ENCODE measurements at places on chromosomes 4 and X.

DNA sequence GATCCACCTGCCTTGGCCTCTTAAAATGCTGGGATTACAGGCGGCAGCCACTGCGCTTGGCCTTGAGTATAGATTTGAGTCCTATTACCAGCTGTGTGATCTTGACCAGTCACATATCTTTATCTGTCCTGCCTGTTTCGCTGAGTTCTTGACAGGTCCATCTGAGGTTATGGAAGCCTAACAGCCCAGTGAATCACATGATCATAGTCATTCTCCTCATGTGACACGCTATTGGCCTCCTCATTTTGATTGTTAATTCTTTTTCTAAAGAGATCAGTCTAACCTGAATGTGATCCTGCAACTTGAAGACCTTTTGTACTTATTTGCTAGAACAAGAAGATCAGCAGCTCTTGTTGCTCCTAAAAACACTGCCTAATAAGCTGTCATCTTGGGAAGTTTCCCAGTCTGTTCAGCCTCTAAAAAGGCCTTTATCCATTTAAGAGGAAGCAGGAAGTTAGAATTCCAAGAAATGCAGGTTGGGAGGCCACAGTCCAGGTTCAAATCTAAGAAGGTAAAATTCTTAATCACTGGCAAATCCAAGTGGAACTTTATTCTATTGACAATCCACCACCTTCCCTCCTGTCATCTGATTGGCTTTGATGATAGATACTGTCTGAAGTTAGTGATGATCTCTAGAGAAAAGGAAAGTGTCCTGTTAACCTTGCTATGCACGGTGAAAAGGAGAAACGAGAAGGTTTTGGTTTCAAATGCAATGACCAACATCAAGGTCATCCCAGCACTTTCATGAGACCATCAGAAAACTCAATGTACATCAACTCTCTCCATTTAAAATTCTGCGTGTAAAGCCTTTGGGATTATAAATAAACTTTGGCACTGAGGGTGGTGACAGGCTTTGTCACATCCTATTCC is 86.9 kb downstream of the CHRNA9 start:
- DNase-seq, result no peak

DNA sequence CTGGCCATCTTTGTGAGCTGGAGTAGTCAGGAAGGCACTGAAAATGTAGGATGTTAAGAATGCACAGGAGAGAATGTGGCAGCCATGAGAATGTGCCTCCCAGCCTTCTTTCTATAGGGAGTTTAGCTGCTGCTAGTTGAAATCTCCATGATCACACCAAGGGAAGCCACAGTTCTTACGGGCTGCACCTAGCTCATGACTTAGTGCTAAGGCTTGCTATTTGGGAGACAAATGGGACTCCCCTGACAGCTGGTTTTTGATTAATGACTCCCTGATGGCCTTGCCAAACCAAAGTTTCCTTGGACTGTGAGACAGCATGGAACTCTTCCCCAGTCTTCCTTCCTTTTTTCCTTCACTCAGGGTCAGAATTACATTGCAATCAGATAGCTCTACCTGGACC is 9.2 kb downstream of the CTSO start:
- no peak for DNase-seq

DNA sequence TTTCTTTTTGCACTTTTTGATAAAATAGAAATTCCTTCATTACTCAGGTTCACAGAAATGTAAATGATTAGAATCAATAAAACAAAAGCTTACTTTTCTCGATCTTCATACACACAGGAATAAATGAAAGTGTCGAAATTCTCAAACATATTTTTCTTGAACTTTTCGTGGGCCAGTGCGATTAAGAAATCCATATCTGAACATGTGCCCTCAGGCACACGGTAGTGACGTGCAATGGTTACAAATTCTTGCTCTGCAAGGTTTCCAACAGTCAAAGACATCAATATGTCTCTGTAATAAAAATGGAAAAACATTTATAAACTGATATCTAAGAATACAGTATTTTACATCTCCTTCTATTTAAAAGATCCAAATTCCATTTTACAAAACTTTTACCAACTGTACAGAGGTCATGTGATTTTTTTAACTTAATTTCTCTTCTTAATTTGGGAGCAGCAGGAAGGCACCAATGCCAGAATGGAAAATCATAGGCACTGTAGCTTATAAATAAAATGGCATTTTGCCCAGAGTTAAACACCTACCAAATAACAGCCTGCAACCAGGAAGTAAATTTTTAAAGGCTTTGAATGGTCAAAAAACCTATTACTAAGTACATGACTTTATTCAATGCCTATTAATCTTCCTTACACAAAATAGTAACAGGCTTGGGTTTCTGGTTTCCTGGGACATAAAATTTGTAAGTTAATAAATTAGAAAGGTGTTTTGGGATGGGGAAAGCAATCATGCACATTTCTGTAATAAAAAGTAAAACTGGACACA is 165.0 kb downstream of the EFHC2 start:
- no peak for DNase-seq

DNA sequence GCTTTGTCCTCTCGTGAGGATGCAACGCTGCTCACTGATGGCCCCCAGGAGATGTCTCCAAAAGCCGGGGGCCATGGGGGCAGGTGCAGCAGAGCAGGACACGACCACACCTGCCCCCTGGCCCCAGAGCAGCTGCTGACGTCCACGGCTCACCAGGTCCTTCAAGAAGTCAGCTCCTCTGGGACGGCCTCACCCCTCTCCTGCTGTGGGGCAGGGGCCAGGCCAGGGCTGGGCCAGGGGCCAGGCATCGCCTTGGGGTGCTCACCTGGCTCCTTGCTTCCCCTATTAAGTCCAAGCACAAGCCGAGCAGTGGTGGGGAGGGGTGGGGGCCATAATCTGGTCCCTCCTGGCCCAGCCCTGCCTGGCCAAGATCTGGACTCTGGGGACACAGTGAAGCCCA is 28.6 kb upstream of the MXD4 start:
- DNase-seq, result no peak

DNA sequence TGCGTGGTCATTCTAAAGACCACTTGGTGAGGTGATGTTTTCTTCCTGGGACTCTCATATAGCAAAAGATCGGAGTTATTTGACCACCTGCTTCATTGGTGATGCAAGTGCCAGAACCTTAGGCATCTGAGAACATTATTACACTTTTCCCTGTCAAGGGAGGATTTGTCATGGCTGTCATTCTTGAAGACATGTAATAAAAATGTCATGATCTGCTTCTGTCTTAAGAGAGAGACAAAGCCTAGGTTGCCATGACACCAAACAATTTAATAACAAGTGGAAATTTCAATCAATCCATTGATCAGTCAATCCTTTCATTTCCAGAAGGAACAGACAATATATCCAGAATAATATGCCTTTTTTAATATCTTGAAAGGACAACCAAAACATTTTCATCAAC is 97.9 kb upstream of the OR13H1 start:
- DNase-seq, result no peak

- no peak for DNase-seq
Observed at GRCh38 chr4:41883988-41884734, 51.1 kb upstream of the TMEM33 start.

DNA sequence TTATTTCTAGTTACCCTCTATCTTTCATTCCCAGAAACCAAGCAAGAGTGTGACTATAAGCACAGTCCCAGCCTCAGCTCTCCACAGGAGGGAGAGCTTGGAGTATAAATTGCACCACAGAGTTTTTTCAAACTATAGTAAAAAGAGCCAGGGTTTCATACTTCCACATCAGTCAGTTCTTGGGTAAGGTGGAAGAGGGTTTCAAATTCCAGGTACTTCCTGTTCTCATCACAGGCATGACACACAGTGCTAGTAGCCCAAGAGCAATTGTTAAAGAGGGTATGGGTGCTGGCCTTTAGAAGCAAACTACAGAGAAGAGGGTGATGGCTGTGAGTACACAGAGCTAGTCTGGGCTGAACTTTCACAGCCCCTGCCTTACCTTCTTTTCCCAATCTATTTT is 5.7 kb upstream of the IL1RAPL1 start:
- DNase-seq, result no peak

DNA sequence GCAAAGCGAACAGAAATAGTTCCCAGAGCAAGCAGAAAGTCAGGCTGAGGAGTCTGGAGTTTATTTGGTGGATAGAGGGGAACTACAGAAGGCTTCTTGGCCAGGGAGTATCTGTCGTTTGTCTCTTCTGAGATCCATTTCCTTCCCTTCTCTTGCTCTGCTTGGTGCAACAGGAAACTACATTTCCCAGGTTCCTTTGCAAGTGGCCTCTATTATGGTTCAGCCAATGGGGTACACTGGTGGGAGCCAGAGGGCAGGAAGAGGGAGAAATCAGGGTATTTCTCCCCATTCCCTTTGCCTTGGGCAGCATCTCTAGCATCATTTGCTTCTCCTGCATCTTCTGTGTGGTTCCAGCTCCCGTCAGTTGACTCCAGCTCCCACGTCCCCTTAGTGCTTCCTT is 142.1 kb downstream of the BCOR start:
- no peak for DNase-seq

DNA sequence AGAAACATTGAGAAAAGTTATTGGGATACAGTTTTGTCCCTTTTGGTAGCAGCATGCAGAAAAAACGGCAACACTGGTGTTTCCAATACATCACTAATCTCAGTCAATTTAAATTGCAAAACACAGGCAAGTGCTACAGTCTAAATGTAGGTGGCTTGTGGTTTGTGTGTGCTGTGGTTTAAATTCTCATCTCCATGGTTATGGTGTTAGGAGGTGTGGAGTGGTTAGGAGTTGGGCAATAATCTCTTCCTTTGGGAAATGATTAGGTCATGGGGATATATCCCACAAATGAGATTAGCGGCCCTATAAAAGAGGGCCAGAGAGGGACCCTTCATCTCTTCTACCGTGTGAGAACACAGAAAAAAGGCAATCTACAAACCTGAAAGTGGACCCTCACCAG is 1344.3 kb downstream of the ADGRL3 start:
- peak; percentile 0 for DNase-seq

GRCh38 chr4:7055111-7055989 is 12.2 kb downstream of the TADA2B start:
- no peak for DNase-seq

DNA sequence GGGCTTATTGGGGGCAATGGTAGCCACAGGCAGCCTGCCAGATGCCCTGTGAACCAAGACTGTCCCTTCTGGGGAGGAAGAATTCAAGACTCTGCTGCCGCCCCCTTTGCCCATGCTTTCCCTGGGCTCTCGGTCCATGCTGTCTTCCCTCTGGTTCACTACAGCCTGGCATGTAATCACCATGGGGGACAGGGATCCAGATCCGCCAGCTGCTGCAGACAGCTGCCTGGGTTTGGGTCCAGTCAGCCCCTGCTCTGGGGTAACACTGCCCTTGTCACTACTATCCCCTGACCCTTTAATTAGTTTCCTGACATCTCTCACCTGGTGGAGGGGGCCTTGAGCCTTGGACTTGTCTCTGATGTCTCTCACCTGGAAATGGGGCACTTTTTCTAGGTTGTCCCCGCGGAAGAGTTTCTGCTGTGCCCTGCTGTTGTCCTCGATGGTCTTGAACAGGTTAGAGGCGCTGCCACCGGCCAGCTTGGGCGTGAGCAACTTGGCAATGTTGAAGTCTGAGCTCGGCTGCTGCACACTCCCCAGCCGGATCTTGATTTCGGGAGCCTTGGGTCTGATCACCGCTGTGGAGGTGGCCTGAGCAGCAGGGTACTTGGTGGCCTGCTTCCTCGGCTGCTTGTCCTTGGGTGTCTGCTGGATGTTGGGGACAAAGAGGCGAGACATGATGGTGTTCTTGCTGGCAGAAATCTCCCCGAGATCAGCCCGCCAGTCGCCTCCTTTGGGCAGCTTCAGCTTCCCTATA is 6.4 kb downstream of the C4orf54 start:
- no peak for DNase-seq

DNA sequence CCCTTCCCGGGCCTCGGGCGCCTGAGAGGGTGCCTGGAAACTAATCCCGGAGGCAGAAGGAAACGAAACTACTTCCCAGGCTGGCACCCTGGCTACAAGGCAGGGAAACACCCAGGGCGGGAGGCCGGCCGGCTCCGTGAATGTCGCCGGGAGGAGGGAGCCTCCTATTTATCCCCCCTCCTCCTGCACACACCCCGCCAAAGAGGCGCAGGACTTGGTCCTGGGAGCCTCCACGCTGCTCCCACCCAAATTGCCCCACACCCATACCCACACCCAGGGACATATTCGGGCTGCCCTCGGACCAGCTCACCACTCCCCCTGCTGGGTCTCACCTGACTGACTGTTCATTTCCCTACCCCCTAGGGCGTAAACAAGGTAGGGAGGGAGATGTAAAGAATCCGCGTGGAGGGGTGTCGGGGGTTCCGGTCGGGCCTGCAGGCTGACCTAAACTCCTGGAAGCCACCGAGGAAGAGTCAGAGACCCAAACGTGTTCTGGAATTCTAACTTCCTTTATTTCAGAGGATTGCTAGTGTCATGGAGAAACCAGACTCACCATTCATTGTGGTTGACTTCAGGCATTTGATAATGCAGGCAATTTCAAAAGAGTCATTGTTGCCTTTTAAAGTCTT is at the start of gene BTC:
Gene BTC, minus strand, starts transcription at position 142 of the 629 bp plus-strand sequence. CDS start 198 bp downstream, outside the sequence.
- no peak for DNase-seq

DNA sequence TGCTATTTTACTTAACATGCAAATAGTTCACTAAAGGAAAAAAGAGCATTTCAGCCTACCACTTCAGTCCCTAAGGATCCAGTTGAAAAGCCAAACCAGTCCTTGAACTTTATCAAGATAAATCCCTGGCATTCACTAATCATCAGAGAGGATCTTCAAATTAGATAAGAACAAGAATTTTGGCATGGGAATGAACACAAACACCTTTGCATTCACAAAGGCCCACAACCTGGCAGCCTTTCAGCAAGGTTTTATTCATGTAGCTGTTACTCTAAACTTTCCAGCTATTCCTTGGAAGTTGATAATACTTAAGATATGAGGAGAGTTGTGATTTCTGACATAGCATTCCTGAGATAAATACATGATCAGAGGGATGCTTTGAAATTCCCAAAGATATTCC is 193.4 kb downstream of the LRBA start:
- DNase-seq, result no peak

- DNase-seq, result peak; percentile 41
Observed at GRCh38 chr4:126051689-126052424, 737.1 kb downstream of the FAT4 start.

GRCh38 chrX:103413705-103414387 is 37.5 kb downstream of the BEX3 start:
- no peak for DNase-seq

DNA sequence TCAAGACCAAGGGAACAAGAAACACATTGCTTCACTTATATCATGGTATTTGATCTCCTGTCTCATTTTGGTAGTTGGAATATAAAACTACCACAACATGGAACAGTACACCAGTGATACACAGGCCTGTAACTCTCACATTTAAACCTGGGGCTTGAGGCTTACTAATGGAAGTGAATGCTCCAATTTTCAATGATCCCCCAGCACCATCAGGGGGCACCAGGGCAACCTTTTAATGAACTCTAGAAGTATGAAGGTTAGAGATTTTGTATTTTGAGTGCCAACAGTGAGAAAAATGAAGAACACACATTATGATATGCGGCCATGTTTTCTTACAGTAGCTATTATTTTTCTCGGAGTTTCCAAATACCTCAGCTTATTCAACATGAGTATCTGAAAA is 50.7 kb downstream of the C4orf33 start:
- DNase-seq, result no peak

DNA sequence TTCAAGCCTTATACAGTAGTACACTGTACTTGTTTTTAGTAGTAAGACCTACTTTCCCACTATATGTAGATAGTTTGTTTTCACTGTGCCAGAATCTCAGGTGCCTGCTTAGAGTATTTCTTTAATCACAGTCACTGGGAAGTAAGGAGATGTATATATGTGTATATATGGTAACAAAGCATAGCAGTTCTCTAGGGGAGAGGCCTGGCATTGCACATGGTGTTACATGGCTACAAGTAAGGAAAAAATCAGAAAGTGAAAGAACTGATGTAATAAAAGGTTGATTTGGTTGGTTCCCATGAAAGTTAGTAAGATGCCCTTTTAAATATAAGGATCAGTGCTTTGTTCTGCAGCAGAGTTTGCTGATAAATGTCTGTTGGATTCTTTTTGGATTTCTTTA is 9.3 kb upstream of the DCK start:
- DNase-seq, result no peak

Measured in HS-5 (cell line).